ENCODE measurements at places on chromosomes 1 and 21. TPM values are rescaled to one million over a fixed set of nuclear protein-coding genes. Genes with fewer than 3 reads are reported as not detected.

The CELA3A gene
- polyA plus RNA-seq, result 0.58 TPM

- no peak for DNase-seq
Observed at GRCh38 chr1:17565461-17566252, 26.2 kb downstream of the ARHGEF10L start.

DNA sequence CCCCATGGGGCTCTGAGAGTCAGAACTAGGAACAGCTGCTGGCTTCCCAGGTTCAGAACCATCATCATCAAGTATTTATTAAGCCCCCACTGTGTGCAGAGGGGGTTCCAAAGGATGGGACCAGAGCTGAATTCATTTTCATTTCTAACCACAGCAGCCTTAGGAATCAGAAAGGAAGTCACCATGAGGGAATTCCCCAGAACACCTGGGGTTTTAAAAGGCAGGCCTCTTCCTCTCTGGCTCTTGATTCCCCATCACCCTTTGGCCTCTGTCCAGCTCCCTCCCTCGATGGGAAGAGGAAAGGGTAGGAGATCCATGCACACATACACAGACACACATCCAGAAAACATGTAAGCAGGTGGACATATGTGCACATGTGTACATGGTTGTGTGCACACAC is 1.3 kb upstream of the KCNN3 start:
- no peak for DNase-seq

- no peak for DNase-seq
Observed at GRCh38 chr1:77664939-77665516, 17.4 kb downstream of the ZZZ3 start.

The TMEM82 gene
- not detected for polyA plus RNA-seq

GRCh38 chr1:204203206-204203767 is 7.0 kb upstream of the KISS1 start:
- no peak for DNase-seq

DNA sequence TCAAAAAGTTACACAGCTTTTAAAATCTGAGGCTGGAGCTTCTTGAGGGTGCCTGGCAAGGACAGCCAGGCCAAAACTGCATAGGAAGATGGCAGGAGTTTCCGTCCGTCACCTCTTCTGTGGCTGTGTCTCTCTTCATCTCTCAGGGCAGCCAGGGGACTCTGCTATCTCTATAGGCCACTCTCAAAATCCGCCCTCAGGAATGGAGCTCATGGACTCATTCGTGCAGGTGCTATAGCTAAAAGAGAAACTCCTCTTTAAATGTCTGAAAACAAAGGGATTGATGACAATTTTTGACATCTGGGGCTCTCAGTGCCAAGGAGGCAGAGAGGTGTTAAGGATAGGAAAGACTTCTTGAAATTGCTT is 27.2 kb downstream of the OVAAL start:
- no peak for DNase-seq

The FCMR gene
- 0.37 TPM for polyA plus RNA-seq

GRCh38 chr1:223512057-223512456 is 118.8 kb downstream of the CCDC185 start:
- no peak for DNase-seq

DNA sequence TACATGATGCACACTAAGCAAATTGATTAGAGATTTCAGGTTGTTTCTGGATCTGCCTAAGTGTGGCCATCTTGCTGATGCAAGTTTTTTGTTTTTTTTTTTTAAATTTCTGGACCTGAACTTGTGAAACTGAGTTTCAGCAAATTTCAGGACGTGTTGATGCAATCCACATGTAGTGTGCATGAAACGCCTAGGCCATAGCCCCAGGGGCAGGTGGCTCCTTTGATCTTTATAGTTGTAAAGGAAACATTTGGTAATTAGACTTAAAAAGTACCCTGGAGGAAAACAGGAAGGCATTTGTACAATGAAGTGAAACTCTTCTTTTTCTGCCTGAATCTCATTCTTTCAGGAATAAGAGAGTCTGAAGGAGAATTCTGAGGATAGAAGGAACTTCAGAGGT is 162.2 kb upstream of the LHX8 start:
- DNase-seq, result no peak

DNA sequence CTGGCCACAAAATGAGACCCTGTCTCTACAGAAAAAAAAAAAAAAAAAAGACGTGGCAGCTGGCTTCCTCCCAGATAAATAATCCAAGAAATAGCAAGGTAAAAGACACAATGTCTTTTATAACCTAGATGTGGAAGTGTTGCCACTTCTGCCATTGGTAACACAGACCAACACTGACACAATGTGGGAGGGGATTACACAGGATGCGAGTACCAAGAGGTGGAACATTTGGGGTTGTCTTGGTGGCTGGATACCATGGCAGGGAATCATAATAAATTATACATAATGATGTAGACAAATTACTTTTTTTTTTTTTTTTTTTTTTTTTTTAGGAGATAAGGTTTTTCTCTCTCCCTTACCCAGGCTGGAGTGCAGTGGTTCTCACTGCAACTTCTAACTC is 6.0 kb upstream of the NEXN start:
- DNase-seq, result no peak

GRCh38 chr1:98277118-98277517 is 356.3 kb upstream of the DPYD start:
- no peak for DNase-seq
